ENCODE measurements at places on chromosomes 11 and 22.

- peak; percentile 54 for DNase-seq
Measured at GRCh38 chr11:1564535-1565172, 7.4 kb downstream of the DUSP8 start.

DNA sequence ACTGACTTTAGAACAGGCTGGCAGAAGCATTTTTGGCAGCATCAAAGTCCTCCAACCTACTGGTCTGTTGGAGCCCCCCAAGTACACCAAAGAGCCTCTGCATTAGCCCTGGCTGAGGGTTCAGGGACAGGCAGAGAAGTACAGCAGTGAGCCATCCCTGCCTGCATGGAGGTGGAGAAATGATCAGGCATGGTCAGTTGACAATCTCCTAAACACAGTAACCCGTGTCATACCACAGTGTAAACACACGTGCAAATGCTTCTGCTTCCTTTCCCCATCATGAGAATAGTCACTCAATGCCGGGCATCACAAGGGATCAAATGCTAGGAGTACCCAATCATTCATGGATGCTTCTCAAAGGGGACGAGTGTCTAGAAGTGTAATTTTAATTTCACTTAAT, 8.2 kb downstream of the SERPIND1 start:
- no peak for DNase-seq

- no peak for DNase-seq
Measured at GRCh38 chr11:2508793-2509192, 64.0 kb downstream of the KCNQ1 start.

DNA sequence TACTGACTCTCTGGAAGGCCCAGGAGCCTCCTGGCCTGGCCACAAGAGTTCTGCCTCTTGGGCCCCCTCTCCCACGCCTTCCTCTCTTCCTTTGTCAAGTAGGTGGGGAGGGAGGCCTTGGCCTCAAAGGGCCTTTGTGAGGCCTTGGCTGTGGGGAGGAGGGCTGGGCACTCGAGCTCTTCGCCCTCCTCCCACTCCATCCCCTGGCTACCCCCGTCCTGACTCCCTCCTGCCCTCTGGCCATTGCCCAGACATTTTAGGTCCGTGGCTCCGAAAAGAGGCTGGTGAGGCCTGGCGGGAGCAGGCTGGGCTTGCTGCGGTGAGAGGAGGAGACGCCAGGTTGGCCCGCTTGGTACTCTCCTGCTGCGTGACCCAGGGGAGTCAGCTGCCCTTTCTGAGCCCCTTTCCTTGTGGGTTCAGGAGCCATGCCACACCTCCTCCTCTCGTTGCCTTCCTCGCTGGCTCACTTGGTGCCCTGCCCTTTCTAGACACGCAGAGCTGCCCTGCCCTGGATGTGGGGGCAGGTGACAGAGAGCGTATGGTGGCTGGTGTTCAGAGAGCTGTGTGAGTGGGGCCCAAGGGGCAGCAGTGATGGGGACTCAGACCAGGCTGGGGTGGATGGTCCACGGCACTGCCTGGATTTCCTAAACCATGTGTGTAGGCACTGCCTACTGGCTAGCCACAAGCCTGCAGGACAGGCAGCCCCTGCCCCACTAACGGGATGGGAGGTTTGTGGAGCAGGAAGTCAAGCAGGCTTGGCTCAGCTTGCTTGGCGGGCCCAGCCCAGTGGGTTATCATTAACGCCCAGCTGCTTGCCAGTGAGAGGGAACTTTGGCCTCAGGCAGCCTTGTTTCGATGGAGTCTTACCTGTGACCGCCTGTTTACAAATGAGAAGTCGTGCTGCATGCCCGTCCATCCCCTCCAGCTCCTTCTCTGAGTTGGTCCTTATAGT, 15.8 kb upstream of the OMP start:
- DNase-seq = no peak

DNA sequence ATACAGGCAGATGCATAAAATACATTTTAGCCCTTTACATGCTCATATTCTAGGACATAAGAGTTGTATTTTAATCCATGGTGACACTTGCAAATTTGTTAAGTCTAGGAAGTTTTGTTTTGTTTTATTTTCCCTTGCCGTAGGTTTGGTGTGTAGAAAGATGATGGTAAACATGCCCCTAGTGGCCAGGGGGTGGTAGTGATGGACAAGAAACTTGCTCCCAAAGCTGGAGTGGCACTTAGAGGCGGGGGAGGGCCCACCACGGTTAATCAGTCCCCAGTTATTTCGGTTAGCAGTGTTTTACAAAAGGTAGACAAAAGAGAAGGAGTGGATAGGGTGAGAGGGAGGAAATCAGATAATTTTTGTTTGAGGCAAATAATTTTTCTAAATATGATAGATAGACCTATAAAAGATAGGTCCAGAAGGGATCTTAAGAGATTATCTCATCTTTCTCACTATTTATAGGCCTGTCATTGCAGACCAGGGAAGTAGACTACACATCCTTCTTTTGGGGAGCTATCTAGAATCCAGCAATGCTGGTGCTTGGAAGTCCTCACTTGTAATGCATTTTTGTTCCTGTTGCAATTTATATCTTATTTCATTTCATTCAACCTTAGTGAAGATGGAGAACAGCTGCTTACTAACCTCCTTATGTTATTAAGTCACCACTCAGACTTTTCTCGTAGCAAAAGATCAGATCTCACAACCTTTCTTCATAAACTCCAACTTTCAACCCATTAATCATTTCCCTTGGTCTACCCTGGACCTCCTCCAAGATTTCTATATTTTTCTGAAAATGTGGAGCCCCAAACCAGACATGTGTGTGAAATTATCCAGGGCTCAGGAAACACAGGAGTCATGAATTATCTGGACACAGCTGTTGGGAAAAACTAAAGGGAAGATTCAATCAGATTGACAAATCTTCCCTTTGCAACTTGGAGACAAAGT, 5.9 kb upstream of the BDNF start:
- DNase-seq = no peak

DNA sequence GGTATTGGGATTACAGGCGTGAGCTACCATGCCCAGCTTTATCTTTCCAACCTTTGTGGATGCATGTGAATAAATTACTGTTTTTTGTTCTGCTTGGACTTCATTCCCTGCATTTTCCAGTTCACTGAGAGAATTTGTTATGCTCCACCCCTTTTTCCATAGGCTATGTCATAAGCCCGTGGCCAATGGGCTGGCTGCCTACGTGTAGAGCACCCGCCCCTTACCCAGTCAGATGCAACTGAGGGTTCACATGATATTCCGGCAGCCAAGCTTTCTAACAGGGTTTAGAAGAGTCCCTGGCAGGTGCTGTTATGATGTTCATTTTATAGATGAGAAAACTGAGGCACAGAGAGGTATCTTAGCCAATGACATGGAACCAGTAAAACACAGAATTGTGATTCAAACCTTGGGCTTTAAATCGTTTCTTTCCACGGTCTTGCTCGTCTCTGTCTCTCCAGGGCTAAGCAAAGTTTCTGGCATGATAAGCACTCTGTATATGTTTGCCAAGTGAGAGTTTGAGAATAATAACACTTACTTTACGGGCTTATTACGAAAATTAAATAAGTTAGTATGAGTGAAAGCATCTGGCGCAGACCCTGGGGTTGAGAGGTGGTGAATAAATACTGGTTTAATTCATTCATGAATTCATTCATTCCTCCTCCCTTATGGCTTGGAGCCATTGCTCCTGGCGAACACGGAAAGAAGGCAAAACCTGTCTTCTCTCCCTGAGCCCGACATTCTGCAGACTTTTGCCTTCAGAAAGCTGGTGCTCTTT, 42.4 kb upstream of the RASD2 start:
- DNase-seq = peak; percentile 20

DNA sequence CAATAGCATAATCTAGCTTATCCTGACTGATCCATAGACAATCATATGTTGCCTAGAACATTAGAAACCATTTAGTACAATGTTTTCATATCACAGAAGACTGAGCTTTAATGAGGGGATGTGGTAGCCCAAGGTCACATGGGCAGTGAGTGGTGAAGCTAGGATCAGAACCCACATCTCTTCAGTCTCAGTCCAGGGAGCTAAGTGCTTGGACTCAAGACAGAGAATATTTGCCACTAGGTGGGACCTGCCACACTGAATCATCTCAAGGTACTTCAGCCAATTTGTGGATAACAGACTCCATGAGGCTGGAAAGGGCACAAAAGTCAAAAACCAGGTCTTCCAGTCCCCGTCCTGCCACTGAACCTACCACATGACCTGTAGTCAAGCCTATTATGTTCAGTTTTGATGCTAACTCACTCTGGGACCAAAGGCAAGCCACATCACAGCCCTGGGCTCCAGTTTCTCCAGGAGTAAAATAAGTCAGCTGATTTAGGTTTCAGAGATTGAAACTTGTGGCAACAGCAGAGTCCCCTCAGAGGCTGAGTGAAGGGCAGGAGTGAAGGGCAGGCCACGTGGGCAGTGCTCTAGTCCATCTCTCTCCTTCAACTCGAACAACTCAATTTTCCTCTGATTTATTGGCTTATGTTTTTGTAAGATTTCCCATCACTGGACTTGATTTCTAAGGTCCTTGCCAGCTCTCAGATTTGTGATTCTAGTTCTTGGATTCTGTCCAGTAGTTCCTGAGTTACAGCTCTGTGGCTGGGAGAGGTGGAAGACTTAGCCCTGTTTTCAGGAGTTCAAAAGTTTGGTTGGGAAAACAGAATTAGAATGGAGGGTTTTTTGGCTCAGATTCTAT, 84.6 kb upstream of the PHOX2A start:
- peak; percentile 51 for DNase-seq

DNA sequence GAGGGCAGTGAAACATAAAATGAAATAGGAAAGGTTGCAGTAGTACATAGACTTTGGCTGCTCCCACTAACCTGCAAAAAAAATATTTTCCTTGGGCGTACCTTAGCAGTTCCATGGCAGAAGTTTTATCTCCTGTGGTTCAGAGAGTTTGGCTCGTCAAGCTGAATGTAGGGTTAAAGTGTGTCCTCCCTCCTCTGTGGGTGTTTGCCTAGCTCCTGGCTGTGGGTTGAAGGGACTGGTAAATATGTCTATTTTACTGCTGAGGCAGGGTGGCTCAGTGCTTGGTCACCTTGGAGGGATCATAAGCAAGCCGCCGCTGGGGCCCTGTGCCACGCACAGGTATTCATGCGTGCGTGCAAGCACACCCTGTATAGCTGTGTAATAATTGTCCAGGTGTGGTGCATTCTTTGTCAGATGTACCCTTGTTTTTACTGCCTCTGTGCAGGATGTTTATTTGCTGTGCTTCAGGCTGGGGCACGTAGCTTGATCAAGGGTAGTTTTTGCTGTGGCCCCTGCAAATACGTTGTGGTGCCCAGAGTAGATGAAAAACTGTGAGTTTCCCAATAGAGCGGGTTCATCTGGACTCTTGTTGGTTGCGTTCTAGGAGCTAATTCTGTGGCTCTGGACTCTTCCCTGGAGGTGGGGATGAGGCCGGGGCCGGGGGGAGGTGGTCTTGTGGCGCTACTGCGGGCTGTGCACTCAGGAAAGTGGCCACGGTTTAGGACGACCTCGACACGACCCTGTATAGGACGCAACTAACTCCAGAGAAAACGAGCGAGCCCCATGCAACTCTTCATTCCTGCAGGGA, 732 bp upstream of the SORL1 start:
- no peak for DNase-seq

DNA sequence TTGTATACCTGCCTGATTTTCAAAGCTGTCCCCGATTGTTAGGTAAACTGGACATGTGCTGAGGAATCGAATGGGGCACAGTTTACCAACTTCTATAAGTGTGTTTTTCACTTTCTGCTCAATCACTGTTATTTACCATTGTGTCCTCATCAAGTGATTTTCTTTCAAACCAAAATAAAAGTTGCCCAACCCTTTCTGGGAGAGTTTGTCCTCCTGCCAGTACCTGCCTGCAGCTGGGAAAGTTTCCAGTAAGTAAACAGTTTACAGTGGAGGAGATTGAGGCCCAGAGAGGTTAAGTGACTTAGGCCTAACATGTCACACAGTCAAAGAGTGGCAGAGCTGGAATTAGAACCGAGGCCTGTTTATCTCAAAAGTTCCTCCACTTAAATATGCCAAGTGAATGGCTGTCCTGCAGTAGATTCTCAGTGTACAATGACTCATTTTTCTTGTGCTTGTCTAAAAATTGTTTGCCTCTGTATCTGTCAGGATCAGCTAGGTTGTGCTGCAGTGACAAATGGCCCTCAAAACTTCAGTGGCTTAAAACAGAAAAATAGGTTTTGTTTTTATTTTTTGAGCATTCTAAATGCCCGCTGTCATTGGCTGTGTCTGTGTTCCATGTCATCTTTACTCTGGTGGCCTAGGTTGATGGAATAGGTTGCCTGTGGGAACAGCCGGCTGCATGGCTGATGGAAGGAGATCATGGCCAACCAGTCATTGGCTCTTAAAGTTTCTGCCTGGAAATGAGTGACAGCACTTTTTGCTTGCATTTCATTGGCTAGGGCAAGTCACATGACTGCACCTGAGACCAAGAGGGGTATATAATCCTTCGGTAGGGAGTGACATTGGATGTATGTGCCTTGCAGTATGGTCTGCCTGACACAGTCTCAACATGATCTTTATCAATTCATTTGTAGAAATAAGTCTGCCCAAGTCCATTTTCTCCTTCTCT, 61.8 kb upstream of the CRYBB3 start:
- no peak for DNase-seq

GRCh38 chr11:108715239-108715638, 50.4 kb downstream of the DDX10 start:
- no peak for DNase-seq

DNA sequence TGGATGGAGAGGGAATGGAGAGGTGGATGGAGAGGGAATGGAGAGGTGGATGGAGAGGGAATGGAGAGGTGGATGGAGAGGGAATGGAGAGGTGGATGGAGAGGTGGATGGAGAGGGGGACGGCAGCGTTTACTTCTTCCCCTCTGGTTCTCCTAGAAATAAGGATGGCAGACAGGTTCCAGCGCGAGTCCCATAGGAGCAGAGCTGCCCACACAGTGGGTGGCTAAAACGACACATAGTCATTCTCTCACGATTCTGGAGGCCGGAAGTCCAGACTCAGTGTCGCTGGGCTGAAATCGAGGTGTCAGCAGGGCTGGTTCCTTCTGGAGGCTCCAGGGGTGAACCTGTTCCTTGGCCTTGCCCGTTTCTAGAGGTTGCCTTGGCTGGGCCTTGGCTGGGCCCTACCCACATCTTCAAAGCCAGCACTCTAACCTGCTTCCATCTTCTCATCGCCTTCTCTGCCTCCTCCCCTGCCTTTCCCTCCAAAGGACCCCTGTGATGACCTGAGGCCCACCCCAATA, 12.7 kb upstream of the CTSD start:
- DNase-seq = no peak

- DNase-seq = peak; percentile 17
Measured at GRCh38 chr11:74011360-74012073, 2.6 kb upstream of the UCP3 start.

DNA sequence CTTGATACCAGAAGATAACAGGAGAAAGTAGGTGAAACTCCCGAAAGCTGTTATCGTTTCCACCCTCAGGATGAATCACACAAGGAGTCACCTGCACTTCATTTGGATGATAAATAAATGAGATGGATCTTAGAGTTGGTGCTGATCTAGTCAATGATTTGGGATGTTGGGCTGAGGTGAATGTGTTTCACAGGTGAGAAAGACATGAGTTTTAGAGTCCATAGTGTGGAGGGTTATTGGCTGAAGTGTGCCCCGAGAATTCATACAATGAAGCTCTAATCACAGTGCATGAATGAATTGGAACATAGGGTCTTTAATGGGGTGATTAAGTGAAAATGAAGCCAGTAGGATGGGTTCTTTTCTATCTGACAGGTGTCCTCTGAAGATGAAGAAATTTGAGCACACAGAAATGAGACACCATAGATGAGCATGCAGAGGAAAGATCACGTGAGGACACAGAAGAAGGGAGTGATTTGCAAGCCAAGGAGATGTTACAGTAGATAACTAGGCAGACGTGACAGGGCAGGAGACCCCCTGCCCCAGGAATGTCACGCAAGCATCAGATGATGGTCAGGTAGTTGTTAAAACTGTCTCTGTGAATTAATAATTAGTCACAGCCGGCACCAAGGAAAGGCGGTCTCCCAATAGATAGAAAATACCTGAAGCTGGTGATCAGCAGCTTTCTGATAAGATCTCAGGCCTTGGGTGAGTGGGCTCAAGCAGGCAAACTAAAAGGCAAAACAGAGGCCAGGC, 60.3 kb upstream of the IGLL5 start:
- no peak for DNase-seq
